ENCODE measurements at places on chromosomes 13 and 19.

- peak; percentile 14 for DNase-seq
These were observed 41.4 kb upstream of the SERP2 start for GRCh38 chr13:44331912-44332851.

GRCh38 chr13:25375727-25376358 is 4.1 kb downstream of the ATP8A2 start:
- DNase-seq, result no peak

DNA sequence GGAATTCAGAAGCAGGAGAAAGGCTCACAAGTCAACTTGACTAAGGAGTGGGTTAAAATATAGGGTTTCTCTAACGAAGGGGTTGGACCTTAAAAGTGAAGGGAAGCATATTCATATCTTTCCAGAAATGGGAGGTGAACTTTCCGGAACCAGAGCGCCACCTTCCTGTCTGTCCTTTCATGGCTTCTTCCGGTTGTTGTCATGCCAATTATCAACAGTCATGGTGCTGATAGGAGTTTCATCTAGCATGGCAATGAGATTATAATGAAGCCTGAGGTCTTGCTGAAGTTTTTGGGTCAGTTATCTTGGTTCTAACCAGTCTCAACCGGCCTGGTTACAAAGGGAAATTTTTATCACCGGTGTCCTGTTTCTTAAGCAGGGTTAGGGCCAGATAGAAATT is 162.9 kb upstream of the NBEA start:
- DNase-seq, result no peak

GRCh38 chr19:14371301-14371821 is 9.9 kb upstream of the ADGRE5 start:
- no peak for DNase-seq

DNA sequence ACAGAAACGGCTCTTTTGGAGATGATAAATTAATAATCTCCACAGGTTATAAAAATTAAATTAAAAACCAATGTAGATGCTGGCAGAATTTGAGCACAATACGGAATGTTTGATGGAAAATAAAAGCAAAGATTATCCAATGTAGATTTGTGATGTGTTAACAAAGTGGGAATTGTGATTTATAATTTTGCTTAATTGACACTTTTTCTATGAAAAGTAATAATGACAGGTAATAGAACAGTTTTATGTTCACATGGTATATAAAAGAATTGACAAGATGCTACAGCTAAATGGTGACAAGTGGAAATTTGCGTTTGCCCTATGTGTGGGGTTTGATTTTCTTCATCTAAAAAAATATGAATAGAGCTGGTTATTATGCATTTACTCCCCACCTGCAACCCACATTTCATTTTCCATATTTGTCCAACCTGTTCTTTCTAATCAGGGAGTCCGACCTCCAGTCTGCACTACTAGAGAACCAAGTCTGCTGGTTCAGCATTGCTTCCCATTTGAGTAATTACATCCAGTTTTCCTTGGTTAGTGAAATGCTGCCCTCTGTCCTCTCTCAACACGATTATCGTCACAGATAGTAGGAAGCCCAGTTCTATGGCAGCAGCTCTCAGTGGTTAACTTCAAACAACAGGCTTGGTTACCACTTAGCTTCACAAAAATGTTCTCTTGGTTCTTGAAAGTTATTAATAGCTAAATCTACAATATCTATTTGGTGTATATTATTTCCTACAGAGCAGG is 61.4 kb upstream of the SLITRK1 start:
- DNase-seq, result no peak

GRCh38 chr19:55358943-55359908 is 3.8 kb downstream of the GARIN5B start:
- no peak for DNase-seq

GRCh38 chr19:35853038-35853756 is 893 bp upstream of the NPHS1 start:
- no peak for DNase-seq

DNA sequence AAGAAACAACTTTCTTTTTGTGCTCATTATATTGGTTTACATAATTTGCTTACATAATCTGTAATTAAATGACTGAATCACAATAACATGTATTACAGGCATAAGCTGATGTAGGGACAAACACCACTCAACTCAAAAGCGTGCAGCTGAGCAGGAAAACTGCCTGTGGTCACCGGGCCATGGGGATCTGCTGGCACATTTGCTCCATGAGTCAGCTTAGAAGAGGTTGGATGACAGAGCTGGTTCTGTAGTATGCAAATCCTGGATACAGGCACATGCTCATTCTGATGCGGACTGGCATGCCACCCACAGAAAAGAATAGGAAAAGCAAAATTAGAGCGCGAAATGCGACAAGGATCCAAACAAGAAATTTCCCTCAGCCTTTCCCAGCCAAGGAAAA is 128.6 kb downstream of the USP12 start:
- no peak for DNase-seq

GRCh38 chr13:59963827-59964226 is 199.9 kb downstream of the DIAPH3 start:
- DNase-seq, result no peak

DNA sequence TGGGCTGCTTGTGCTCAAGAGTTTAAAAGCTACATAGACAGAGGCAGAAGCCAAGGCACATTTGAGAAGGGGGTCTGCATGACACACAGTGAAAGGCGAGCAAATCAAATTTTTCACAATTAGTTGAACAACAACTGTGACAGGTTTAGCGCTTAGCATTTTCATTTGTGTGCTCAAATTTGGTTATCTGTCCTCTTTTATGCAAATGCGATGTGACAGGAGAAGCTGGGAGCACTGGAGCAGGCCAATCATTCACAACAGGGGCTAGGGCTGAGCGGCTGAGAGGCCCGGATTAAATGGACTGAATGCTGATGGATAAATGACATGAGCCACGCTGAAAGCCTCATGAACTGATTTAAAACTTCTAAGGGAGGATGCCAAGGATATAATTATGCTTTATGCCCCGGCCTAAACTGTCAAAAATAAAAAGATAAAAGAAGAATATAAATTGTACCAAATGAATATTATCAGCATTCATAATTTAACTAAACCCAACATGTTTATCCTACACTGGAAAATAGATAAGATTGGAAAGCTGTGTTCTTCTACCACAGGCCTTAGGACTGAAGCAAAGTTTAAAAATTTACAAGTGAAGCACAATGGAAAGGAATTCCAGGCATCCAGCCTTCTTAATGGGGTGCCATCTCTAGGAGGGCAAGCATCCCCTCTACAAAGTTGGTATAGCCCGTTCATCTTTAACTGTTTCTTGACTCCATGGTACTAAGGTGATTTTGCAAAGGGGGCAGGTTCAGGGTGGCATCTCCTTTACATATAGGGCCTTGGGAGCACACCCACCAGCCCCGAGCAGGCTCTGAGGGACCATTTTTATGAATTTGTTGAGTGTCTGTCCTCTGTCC is 117.9 kb downstream of the RBM26 start:
- peak; percentile 63 for DNase-seq

DNA sequence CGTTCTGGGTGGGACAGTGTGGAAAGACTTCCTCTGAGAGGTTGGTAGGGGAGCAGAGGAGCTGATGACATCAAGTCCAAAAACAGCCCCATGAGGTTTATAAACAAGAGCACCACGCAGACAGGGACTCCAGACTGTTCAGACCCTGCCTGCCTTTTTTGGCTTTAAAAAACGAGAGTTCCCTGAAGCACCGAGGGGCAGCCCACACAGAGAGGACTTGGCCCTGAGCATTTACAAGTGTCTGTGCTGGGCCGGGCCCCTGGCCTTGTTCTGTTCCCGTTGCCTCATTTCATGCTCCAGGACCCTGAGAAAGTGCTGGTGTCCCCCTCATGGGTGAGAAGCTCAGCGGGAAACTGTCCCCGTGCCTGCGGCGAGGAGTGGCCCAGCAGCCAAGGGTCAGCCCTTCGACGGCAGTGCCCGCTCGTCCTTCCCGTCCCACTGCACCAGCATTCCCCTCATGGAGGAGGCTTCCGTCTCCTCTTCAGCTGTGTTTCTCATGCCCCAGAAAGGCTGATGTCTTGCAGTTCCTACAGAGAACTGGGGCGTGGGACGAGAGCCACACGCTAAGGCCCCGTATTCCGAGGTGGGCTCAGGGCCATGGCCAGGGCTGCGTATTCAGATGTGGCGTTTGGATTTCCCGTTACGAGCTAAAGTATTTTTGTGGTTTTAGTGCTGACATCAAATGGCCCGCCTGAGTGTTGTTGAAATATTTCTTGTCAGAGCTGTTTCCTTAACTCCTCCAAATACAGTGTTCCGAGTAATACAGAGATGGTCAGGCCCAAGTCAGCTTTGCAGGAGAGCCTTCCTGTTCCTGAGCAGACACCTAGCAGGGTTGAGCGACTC is 93.5 kb downstream of the ATP11A start:
- DNase-seq, result no peak

DNA sequence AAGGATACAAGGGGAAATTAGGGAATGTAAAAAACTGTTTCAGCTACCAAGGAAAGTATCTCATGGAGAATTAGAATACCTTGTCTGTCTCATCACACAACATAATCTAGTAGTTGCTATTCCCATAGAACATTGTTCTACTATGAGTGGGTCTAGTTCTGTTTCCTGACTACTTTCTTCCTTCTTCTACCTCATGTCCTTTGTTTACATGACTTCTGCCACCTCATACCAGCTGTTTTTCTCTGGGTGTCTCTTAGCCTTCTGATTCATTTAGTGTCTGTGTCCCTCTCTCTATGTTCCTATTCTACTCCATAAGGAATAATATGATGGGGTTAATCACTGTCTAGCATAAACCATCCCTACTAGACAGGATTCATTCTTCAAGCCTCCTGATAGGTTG is 887.3 kb downstream of the DIAPH3 start:
- DNase-seq, result no peak

- no peak for DNase-seq
These were observed 99.2 kb upstream of the KLF5 start for GRCh38 chr13:72959643-72960042.

- DNase-seq, result no peak
These were observed 45.1 kb upstream of the DOCK9 start for GRCh38 chr13:99022941-99023340.

DNA sequence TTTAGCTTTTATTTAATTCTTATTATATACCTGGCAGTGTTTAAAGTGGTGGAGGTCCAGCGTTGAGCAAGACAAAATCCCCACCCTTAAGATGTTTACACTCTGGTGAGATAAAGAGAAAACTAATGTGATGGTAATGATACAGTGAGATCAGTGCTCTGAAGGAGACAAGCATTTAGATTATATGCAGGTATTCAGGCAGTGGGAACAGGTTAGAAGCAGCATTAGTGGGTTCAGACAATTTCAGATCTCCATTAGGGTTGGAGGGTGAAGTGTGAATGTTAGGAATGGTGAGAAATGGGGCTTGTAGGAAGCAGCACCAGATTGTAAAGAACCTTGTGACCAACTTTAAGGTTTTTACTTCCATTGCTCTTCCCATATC is 39.0 kb downstream of the PIBF1 start:
- no peak for DNase-seq

- no peak for DNase-seq
These were observed 483.2 kb upstream of the SLITRK6 start for GRCh38 chr13:86282442-86282841.

DNA sequence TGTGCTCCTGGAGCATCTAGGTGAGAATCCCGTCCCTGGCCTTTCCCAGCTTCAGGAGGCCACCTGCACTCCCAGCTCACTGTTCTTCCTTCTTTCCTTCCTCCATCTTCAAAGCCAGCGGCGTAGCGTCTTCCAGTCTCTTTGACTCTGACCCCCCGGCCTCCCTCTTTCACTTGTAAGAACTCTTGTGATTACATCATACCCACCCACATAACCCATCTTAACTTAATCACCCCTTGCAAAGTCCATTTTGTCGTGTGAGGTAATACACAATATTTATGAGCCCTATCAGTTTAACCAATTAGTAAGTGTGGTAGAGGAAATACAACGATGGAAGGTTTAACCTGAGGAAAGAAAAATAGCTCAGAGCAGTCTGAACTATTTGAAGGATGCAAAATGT is 4.6 kb upstream of the CDC16 start:
- DNase-seq, result no peak

- no peak for DNase-seq
These were observed 2.1 kb upstream of the LRP3 start for GRCh38 chr19:33192010-33192409.

GRCh38 chr13:36536546-36536945 is 104.3 kb downstream of the CCNA1 start:
- DNase-seq, result no peak

DNA sequence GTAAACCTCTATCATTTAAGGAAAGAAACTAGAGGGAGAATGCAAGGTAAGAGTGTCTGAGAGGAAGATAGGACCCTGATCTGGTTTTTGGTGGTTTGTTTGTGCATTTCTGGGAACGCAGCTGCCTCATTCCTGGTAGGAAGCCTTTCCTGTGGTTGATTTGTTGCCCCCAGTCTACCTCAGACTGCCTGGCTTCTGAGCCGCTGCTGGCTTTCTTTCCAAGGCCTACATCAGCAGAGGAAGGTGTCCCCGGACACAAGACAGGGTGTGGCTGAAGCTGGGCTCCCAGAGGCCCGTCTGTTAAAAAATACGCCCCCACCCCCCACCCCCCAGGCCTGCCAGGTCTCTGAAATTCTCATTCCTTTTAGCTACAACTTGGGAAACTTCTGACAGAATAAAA is 42.6 kb downstream of the C13orf42 start:
- no peak for DNase-seq

GRCh38 chr19:58581227-58582141 is 8.3 kb upstream of the MZF1 start:
- DNase-seq, result no peak

DNA sequence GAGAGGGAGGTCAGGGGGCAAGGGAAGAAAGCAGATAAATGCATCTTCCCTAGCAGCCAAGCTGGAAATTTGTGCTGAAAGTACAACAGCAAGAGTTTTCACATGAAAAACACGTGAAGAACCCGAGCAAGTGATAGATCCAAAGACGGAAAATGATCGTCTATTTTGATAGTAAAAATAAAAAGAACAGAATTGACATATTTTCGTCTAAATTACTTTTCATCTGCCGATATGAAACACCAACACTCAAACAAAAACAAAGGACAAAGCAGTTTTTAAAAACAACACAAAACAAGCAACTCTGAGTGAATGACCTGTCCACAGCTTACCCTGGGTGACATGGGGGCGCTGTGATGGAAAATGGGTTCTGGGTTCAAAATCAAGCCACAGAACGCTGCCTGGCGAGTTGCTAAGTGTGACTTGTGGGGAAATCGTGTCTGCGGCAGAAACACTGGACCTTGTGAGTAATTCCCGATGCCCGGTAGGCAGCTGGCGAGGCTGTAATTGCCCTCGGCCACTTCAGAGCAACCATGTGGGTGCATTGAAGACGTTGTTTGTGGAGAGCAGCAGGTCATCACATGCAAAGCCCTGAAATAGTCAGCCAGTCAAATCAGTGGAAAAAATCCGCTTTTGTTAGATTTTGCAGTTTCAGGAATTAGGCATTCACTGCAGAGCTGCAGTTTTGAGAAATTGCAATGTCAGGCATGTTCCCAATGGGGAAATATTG is 7.4 kb downstream of the SOX1 start:
- no peak for DNase-seq

DNA sequence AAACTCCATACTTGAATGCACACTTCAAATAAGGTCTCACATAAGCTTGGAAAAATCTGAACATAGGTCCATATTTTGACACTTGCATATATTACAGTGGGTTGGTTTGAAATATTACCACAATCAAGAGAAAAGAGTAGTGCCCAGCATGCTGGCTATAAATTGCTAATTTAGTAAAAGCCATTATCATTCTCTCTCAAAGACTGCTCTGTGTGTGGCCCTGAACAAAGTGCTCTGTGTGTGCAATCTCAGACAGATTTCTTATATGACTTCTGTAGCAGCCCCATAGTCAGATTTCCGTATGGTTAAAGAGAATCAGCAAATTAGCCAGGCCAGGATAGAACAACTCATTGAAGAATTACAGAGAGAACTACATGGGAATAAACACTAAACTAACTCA is 78.2 kb downstream of the LIG4 start:
- no peak for DNase-seq

GRCh38 chr19:36573895-36574720 is 1.0 kb upstream of the ZNF529 start:
- DNase-seq, result no peak

Measured in NCI-H1436 (cell line).